IPS-NIHi11 (cell line): ENCODE measurements at places on chromosomes 16 and 17.

DNA sequence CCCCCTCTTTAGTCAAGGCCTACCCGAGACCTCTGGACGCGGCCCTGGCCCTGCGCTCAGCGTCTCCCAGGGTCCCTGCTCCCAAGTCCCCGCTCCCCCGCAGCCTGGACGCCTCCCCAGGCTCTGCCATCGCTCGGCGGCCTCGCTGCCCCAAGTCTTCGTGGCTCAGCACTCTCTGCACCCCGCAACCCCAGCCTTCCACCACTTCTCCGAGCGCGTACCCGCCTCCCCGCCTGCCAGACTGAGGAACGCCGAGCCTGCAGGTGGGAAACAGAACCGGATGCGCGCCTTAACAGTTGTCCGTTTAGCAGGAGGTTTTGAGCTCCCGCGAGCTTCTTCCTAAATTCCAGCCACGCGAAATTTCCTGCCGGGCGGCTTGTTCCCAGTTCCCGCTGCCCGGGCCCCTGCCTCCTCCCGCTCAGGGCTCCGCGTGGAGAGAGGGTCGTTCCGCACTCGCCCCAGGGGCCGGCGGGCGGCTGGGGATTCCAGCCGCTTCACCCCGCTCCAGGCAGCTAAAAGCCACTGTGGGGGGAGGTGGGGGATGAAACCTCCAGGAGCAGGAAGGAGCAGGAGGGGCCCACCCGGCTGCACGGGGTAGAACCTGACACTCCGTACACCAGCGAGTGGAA is 87.7 kb downstream of the KCNJ12 start:
- DNase-seq = peak; percentile 50

DNA sequence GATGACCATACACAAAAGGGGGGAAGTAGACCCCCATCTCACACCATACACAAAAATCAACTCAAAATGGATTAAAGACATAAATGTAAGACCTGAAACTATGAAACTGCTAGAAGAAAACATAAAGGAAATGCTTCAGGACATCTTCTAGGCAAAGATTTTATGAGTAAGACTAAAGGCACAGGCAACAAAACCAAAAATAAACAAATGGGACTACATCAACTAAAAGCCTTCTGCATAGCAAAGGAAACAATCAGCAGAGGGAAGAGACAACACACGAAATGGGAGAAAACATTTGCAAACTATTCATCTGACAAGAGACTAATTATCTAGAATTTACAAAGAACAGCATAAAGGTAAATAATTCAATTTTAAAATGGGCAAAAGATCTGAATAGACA is 152.1 kb downstream of the AXIN2 start:
- DNase-seq = no peak

GRCh38 chr17:27951872-27952271 is 58.7 kb upstream of the LYRM9 start:
- no peak for DNase-seq

GRCh38 chr17:75854101-75854748 is 910 bp downstream of the WBP2 start:
- DNase-seq = no peak

DNA sequence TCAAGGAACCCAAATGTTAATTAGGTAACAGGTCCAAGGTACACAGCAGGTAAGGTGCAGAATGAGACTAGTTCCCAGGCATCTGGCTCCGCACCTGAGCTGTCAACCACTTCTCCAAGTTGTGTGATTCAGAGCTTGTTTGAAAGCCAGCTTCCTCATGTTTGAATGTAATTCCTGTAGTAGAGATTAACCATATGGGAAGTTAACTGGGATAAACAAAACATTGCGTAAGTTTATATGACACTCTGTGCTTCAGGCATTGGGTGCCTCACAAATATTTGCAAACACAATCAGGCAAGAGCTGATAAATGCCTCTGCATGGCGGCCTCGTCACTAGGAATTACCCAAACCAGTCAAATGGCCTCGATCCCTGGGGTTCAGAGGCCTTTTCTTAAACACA is 27.9 kb upstream of the CPHXL start:
- no peak for DNase-seq

- DNase-seq = no peak
Measured at GRCh38 chr17:56577843-56578204, 15.7 kb upstream of the NOG start.

- no peak for DNase-seq
Measured at GRCh38 chr17:4843321-4844000, 10.3 kb downstream of the MINK1 start.

DNA sequence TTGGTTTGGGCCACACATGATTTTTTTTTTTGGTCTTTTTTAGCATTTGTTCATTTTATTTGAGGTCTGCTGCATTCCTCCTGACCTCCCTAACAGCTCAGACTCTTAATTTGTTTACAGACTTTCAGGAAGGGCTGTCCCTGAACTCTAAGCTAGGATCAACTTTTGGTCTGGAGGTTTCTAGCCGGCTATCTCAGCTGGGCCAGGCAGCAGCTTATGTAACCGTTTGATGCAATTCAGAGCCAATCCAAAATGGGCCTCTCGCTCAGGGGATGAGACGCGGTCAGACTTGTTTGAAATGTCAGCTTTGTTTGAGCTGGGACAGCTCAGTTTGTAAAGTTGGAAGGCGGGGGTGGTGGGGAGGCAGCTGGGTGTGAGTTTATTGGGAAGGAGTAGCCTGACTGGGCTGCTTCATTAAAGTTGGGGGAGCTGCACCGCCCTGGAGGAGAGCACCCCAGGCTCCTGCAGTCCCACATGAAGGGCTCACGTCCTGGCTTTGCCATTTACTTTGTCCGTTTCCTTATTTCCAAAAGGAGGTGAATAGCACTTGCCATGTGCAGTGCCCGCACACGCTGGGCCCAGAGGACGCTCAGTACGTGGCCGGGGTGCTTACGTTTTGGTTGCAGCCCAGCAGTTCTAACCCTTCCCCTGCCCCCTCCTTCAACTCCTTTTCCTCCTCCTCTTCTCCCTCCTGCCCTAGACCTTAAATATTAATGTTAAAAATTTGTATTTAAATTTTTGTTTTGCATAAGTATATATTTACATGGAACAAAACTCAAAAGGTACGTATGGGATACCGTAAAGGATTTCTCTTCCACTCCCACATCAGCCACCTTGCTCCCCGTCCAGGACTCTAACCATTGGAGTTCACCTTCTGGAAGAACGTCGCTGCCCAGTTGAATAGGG is 121.2 kb downstream of the SNX29 start:
- no peak for DNase-seq

GRCh38 chr16:52812678-52813556 is 239.8 kb downstream of the CHD9NB start:
- DNase-seq = no peak

- DNase-seq = no peak
Measured at GRCh38 chr17:63262751-63263476, 183.2 kb downstream of the CYB561 start.

- no peak for DNase-seq
Measured at GRCh38 chr16:561957-562938, 2.1 kb downstream of the PRR35 start.
